ENCODE measurements at places on chromosomes 4 and X.

DNA sequence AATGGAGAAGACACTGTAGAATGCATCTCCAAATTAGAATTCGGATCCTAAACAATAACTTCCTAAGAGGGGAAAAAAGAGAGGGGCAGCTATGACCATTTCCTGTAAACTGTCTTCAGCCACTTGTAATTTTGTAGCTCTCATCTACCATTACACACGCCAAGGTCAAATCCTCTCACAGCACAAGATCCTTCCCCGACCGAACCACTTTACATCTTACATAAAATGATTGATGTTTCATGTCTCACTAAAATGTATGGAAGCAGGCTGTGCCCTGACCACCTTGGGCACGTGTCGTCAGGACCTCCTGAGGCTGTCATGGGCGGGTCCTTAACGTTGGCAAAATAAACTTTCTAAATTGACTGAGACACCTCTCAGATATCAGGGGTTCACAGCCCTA, 24.1 kb upstream of the PBDC1 start:
- peak; percentile 4 for DNase-seq

DNA sequence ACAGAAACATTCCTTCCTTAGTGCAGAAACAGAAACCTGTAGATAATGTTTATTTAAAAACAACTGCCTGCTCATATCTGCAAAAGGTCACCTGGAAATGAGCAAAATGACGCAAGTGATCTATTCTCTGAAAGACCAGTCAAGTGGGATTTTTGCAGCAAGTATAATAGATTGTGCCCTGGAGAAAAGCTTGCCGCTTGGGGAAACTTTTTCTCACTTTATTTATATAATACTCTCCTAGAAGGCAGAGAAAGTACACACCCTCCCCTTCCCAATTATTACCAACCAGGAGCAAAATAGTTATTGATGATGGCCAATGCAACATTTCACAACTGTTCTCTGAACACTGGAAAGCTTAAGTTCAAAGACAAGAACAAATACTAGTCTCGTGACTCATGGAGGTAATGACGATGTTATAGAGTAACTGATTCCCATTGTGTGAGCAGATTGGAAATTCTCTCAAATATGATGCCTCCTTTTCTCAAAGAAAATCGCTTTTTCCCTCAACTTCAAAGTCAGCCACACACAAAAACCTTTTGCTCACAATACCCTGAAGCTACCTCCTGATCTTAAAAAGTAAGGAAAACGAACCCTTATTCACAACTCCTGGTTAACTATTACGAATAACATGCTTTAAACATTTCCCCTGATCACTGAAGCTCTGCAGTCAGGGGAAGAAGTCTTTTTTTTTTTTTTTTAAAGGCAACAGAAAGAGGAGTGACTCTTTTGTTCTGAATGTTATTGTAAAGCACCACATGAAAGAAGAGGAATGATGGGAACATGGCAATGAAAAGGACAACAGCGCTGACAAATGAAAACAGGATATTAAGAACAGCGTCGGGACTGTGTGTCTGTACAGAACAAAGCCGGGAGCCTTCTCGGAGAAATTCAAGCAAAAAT, 41.0 kb downstream of the MID1 start:
- no peak for DNase-seq

- DNase-seq: no peak
Measured at GRCh38 chr4:167785523-167785922, 306.8 kb upstream of the ANXA10 start.

- no peak for DNase-seq
Measured at GRCh38 chr4:40412866-40413795, 78.0 kb downstream of the CHRNA9 start.

GRCh38 chrX:14398725-14399124, 130.6 kb upstream of the GLRA2 start:
- DNase-seq: no peak

GRCh38 chr4:68617003-68617698, 41.0 kb upstream of the UGT2B17 start:
- no peak for DNase-seq

GRCh38 chr4:63036159-63036866, 1372.9 kb downstream of the TECRL start:
- DNase-seq: no peak

- no peak for DNase-seq
Measured at GRCh38 chr4:12439633-12440305, 1011.1 kb upstream of the HS3ST1 start.

DNA sequence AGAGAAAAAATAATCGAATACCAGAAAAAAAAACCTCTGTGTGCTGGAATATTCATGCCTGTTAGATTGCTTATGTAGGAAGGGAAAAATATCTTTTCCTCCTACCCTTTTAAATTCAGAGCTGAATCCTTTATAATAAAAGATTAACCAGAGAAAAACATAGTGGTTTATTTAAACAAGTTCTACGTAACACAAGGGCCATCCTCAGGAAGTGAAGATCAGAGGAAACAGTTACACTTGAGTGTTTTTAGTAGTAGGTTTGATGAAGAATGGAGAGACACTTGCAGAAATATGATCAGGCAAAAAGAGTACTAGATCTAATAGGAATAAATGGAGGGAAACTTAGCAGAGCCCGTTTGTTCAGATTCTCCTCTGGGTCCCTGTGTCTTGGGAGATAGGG, 66.3 kb downstream of the TMEM156 start:
- DNase-seq: no peak

GRCh38 chr4:98581126-98581525, 77.3 kb downstream of the TSPAN5 start:
- DNase-seq: no peak

DNA sequence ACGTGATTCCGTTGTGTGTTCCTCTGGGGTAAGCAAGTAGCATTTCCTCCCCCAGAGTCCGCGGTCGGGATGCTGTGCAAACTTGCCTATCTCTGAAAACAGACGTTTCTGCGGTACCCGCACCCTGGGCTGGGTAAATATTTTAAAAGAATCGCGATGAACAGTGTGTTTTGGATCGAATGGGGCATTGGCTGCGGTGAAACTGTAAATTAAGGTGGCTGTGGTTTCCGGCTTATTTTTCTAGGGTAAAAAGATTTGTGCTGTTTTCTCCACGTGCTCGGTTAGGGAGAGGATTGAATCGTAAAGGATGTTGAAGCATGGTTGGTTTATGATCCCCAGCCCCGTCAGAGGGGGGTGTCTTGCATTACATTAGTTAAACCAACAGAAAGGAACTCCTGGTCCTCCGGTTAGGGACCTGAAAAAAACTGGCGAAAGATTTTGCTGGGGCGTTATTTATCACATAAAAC, 1.2 kb downstream of the HHIP start:
- no peak for DNase-seq

DNA sequence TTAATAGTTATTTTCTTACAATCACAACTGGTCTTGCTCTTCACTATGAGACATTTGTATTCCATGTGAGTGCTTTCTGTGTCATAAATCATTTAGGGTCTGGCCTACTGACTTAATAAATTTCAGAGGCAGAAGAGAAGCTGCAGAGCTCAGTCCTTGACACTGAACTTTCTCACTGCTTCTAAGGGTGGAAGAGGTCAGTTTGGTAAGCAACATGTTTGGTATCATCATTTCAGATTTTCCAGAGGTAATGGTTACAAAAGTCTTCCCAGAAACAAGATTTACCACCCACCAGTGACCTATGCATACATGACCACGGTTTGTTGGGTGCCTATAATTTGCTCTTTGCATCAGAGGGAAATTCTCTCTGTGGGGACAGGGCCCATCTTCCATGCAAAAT, 148.6 kb downstream of the NR3C2 start:
- DNase-seq: no peak

DNA sequence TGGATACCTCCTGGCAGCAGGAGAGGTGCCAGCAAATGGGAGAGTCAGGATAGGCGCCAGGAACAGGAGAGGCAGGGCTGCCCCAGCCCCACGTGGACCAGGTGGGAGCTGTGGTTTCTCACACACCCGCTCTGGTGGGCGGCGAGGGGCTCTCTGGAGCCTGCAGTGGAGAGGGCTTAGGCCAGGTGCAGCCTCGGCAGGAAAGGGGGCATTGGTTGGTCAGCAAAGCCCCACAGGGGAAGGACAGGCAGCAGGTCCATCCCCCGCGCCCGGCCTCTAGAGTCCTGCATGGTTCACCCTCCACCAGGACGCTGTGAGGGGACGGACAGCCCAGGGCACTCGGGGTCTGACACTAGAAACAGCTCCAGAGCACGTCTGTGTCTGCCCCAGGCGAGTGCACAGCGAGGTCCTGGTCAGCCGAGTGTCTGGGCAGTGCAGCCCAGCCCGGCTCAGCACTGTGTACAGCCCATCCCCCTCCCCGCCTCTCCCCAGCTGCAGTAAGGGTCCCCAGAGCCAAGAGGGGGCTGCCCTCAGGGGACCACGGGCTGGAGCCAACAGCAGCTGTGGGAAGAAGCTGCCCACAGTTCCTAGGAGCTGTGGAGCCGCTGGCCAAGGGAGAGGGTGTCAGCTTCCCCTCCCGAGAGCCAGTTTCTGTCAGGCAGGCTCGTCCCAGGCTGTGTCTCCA, 8.2 kb downstream of the ATP5ME start:
- DNase-seq: no peak

DNA sequence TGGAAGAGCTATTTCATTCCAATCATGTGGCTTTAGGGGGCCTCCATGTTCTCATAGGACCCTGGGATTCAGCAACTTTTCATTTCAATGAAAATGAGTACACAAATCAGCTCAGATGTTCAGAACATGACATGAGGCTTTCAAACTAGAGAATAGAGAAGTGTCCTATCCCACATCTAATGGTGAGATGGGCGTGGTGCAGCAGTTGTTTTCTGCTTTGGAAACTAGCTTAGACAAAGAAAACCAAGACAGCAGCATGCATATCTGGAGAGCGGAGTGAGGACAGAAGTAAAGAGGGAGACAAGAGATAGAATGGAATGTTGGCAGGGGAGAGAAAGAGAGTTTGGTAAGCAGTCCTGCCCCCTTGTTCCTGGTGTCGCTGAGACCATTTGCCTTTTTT, 1009.1 kb upstream of the IGFBP7 start:
- DNase-seq: no peak

DNA sequence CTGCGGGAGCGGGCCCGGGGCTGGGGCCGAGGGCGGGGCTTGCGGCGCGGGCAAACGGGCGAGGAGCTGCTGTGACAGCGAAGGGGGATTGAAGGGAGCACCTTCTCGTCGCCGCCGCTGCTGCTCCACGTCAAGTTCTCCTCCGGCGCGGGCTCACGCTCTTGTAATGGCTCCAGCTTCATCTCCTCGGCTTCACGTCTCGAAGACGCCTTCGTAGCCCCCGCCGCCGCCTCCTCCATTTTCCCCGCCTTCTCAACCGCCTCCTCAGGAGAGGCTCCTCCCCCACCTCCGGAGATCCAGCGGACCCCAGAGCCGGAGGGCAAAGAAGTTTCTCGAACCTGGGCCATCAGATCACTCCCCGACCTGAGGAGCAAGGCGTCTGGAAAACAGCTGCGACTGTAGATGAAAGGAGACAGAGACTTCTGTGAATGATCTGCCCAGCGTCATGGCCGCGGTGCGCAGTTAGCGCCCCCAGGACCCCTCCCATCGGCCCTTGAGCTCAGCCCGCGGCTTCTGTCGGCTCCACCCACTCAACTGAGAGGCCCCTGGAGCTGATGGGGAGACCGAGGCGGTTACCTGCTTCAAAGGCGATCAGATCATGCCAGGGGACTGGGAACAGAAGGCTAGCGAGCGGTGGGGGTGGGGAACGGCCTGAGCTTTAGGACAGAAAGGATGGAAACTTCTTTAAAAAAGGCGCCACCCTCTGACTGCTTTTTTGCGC, 895 bp downstream of the USP51 start:
- DNase-seq: no peak

GRCh38 chrX:19887911-19888879, 795 bp upstream of the SH3KBP1 start:
- peak; percentile 2 for DNase-seq

GRCh38 chr4:70589785-70590184, 2.3 kb upstream of the AMBN start:
- no peak for DNase-seq

- DNase-seq: no peak
Measured at GRCh38 chrX:8939322-8939721, 94.6 kb downstream of the FAM9B start.

DNA sequence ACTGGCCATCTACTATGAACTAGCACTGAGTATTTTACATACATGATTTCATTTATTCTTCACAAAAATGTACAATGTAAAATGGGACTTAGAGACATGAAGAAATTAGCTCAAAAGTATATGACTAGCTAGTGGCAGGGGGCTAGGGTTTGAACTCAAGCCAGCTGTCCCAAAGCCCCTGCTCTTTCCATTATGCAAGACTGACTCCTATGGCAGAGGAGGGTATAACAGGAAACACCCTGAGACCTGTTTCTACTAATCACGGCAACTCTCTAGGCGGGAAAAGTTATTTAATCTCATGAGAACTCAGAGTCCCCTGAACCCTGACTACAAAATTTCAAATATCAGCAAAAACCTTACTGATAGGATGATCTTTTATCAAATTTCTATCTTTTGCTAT, 150.6 kb downstream of the PRDM5 start:
- DNase-seq: no peak

DNA sequence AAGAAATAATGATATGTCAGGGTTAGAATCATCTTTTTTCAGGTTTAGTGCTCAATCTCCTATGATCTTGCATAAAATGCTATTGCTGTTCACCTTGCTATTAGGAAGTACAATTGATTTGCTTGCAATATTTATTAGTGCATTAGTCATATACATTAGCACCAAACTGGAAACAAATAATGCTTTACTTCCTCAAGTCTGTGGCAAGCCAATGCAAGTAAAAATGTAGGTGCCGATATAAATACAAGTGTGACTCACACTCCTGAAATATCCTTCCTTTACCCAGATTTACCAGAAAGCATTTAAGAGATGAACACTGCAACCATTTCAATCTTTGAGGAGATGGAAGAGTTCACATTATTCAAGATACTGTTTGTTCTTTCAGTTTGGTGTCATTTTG, 1487.7 kb upstream of the ADGRL3 start:
- no peak for DNase-seq

DNA sequence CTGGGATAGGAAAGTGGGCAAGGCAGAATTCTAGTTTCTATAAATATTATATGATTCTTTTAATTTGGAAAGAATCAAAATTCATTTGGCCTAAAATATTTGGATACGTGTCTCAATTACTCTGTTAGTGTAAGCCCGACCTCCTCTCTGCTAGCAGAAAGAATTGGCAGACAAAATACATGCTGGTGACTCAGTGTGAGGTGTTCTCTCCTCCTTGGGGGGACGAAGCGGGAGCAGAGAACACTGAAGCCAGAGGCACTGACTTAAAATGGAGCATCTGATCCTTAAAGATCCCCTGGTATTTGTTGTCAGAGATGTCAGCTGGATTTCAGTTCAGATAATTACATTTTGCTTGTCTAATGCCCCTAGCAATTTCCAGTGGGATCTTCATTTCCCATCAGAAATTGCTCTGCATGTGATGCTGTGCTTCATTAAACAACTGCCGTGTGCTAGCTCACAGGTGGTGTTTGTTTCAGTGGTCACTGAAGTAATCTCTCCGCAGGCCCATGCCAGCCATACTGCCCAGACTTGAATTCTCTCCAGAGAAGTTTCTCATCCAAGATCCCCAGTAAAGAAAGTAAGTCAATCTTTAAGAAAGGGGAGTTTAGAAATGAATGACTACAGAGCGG, 188.7 kb upstream of the TLL1 start:
- no peak for DNase-seq

- no peak for DNase-seq
Measured at GRCh38 chr4:41879552-41879951, 55.7 kb upstream of the TMEM33 start.
